ENCODE measurements at places on chromosomes 12 and 14. TPM values are rescaled to one million over a fixed set of nuclear protein-coding genes. Genes with fewer than 3 reads are reported as not detected.
A peak's percentile ranks its signal among the peaks of the same experiment; 100 is the strongest.

GLT8D2 gene
- 2.4 TPM for polyA plus RNA-seq

C12orf42 gene
- polyA plus RNA-seq, result 0.94 TPM

TOMM20L gene
- not detected for polyA plus RNA-seq

MANSC1 gene
- 4.6 TPM for polyA plus RNA-seq

- no peaks in the 10 kb centered on the region for H3K4me1 ChIP-seq
- no peaks in the 10 kb centered on the region for H3K27me3 ChIP-seq
- H3K27ac ChIP-seq, result no peak overlapping the region
Observed at GRCh38 chr14:61923348-61923747, 161.1 kb downstream of the SNAPC1 start.

GRCh38 chr12:110067531-110067930, 19.2 kb upstream of the C12orf76 start:
- no peak for DNase-seq
- no peaks in the 10 kb centered on the region for H3K27me3 ChIP-seq
- no peaks in the 10 kb centered on the region for H3K4me1 ChIP-seq

- no peaks in the 10 kb centered on the region for H3K4me1 ChIP-seq
- H3K36me3 ChIP-seq, result no peaks in the 10 kb centered on the region
- no peaks in the 10 kb centered on the region for H3K27me3 ChIP-seq
- H3K27ac ChIP-seq, result no peak overlapping the region
- H3K4me3 ChIP-seq, result no peak overlapping the region
Observed at GRCh38 chr12:42299392-42300308, 26.2 kb downstream of the ZCRB1 start.

DNA sequence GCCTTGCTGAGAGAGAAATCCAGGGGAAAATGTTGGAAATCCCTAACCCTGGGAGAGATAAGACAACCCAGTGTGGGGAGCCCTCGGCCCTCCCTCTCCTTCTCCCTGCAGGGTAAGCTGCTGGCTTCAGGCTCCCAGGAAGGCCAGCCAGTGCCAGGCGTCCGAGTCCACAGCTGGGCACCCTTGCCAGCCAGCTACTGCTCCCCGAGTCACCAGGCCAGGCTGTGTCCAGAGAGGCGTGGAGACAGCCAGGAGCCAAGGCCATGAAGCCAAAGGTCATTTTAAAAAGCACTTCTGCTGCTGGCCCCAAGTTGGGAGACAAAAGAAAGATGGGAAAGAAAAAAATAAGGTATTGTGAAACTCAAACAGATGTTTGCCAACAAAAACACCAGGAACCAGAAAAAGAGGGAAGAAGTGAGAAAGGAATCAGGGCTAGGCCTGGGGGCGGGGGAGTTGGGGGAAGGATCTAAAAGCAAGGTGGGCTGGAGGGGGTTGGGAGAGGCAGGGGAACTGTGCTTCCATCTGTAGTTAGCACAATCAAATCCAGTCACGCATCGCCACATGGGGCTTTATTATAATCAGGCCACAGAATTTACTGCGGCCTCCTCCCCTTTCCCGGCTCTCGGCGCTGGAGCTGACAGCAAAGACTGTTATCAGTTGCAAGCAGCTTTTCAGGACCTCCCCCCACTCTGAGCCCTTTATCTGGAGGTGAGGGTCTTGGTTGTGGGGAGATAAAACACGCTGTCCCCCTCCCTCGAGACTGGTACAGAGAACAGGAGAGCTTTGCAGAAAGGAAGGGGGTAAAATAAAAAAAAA, 33.5 kb downstream of the RBM19 start:
- no peaks in the 10 kb centered on the region for H3K4me1 ChIP-seq
- peak overlapping the region; percentile 47 for H3K27ac ChIP-seq
- H3K36me3 ChIP-seq, result peaks cover 12% of the 10 kb centered on the region

DNA sequence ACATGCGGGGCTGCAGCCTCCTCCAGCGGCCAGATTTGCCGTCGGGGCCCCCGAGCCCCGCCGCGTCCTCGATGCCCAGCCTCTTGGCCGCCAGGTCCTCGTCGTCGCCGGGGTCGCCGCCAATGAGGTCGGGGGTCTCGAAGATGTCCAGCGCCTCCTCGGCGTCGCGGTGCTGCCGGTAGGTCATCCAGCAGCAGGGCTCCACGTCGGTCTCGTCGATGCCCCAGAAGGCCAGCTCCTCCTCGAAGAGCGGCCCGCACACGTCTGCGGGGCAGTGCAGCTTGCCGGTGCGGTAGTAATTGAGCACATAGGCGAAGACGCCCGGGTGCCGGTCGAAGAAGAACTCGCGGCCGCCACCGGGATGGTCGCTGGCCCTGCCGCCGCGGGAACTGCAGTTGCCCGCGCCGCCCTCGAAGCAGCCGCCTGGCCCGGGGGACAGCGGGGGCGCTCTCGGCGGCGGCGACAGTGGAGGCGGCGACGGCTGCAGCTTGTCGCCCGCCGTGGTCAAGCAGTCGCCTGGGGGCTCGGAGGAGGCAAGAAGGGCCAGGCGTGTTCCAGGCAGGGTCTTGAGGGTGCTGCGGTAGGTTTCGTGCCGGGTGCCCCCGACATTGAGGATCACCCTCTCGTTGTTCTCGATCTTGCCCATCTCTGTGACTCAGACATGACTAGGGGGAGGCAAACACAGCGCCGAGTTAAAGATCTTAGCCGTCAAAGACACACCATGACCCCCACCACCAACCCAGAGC, 2.1 kb downstream of the KCNC2 start:
- H3K27me3 ChIP-seq, result peaks cover 49% of the 10 kb centered on the region
- H3K27ac ChIP-seq, result no peak overlapping the region
- H3K4me3 ChIP-seq, result no peak overlapping the region
- no peak for DNase-seq

DNA sequence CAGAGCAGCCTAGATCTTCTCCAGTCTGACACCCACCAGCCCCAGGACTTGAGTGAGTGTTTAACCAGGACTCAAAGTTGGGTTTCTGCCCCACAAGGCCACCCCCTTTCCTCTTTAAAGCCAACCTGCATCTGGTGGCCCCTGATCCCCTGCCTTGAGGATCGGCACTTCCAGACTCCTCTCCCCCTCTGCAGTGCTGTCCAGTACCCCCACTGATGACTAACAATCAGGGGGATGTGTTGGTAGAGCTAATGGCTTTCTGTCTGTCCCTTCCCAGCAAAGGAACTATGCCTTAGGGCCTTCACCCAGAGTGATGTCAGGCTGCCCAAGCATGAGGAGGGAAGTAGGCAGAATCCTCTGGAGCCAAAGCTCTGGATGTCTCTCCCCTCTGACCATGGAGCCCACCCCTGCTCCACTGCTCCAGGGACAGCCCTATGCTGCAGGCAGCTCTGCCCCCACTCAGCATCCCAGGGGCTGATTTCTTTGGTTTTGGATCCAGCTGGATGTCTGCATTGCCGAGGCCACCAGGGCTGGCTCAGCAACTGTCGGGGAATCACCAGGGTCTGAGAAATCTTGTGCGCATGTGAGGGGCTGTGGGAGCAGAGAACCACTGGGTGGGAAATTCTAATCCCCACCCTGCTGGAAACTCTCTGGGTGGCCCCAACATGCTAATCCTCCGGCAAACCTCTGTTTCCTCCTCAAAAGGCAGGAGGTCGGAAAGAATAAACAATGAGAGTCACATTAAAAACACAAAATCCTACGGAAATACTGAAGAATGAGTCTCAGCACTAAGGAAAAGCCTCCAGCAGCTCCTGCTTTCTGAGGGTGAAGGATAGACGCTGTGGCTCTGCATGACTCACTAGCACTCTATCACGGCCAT, 42.9 kb downstream of the DAD1 start:
- DNase-seq, result no peak
- peak overlapping the region; percentile 1 for H3K4me3 ChIP-seq
- no peaks in the 10 kb centered on the region for H3K27me3 ChIP-seq
- peak overlapping the region; percentile 91 for H3K27ac ChIP-seq
- peaks cover 78% of the 10 kb centered on the region for H3K36me3 ChIP-seq
